Stimulated activated CD4-positive, alpha-beta T cell treated with anti-CD3 and anti-CD28 coated beads, Interleukin-15, amount 100 ng/mL, for 1 hour (primary cell): ENCODE measurements at places on chromosomes 16 and 17.
A peak's percentile ranks its signal among the peaks of the same experiment; 100 is the strongest.

- DNase-seq: no peak
Measured at GRCh38 chr17:17363638-17364337, 60.6 kb downstream of the NT5M start.

GRCh38 chr16:70467608-70468007 lies 13.2 kb downstream of the FCSK start:
- DNase-seq: no peak

DNA sequence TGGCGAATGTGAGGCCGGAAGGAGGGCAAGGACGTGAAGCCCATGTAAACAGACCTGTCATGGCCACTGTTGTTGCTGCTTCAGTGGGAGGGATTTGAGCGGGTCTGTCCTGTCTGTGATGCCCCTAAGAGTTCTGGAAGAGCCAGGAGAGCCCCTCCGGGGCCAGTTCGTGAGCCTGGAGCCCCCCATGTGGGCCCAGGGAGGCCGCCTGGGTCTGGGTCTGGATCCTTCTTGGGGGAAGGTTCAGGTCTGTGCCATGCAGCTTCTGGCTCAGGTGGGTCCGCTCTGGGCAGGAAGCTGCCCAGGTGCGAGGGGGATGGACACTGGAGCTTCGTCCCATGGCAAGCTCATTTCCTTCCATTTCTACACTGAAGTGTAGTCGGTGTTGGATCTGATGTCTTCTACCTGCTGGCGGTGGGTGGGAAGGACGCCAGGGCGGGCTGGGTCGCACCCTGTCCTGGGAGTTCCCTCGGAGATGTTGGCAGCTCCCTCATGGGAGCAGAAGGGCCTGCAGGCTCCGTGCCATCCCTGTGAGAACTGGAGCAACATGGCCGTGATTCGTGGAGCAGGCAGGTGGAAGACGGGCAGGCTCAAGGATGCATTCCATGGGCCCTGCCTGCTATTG lies 11.2 kb upstream of the WFIKKN1 start:
- DNase-seq: no peak

GRCh38 chr17:42050393-42051012 lies at the start of gene C17orf113:
Gene C17orf113 (minus strand): TSS chr17:42050601. CDS start chr17:42043376, 7,225 bp downstream.
- DNase-seq: peak; percentile 20

DNA sequence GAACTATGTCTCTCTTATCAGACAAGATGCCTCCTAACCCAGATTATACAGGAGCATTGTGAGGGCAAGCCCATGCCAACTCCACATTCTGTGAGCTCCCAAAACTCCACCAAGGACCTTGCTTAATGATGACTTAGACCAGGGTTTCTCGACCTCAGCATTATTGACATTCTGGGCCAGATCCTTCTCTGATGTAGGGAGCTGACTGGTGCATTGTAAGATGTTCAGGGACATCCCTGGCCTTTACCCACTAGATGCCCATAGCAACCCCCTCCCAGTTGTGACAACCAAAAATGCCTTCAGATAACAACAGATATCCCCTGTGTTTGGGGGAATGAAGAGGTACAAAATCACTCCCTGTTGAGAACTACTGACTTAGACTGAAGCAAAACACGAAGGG lies 43.6 kb downstream of the HOXB1 start:
- DNase-seq: no peak

DNA sequence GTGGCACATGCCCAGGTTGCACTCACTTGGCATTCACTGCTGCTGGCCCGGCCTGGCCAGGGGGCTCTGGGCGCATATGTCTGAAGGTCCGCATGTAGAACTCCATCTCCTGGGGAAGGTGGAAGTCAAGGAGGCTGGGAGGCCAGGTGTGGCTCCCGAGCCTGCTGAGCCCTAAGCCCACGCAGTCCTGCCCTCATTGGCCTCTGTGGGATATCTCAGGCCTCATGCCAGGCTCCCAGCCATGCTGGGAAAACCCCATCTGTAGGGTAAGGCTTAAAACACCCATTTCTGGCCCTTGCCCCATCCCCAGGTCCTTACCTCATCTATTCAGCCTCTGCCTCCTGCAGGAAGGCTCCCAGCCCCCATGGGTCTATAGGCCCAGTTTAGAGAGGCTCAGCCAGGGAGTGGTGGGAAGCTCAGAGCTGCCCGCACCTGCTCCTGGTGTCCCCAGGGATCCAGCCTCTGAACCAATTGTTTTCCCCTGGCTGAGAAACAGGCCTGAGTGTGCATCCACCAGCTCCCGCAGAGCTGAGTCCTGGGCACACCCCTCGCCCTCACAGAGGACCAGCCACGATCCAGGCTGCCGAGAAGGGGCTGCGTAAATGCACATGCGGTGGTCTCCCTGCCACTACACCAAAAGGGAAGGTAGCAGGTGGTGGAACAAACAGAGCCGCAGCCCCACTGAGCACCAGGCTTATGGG lies 2.3 kb upstream of the TPPP3 start:
- no peak for DNase-seq

DNA sequence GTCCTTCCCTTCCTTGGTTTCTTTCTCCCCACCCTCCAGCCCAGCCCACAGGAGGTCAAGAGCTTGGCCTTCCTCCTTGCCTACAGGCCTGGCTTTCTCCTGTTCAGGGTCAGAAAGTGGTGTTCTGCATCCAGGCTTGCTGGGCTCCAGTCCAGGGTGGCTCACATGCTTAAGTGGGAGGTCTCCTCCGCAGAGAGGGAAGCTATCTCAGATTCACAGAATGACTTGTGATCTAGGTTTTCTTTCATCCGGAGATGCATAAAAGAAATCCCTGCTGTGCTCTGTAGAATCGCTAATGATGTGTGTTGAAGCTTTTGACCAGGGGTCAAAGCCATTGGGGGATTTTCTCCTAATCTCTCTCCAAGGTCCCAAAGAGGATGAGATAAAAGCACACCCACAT lies 382.3 kb upstream of the EEF2KMT start:
- DNase-seq: no peak

DNA sequence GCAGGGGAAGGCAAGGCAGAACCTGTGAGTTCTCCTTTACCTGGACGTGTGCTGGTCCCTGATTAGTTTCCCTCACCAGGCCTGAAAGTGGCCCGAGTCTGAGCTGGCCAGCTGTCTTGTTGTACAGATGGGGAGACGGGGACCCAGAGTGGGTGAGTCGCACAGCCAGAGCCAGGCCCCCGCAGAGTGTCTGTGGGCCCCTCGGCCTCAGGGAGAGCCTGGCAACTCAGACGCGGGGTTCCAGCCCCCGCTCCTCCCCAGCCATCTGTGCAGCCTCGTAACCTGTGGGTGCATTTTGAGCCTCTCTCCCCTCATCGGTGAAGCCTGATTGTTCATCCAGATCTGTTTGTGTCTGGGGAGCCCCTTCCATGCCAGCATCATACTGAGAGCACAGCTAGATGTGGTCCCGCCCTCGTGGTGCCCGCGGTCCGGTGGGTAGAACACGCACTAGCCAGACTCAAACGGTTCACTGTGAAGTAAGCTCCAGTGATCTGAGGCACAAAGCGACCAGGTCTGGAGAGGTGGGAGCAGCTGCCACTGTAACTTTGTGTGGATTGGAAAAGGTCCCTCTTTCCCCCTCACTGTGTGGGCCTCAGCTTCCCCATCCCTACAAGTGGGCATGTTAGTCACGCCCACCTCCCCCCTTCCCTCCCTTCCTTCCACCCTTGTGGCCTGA lies 6.0 kb upstream of the NDRG4 start:
- DNase-seq: no peak

GRCh38 chr17:51908841-51909537 lies 249.5 kb downstream of the CA10 start:
- no peak for DNase-seq

DNA sequence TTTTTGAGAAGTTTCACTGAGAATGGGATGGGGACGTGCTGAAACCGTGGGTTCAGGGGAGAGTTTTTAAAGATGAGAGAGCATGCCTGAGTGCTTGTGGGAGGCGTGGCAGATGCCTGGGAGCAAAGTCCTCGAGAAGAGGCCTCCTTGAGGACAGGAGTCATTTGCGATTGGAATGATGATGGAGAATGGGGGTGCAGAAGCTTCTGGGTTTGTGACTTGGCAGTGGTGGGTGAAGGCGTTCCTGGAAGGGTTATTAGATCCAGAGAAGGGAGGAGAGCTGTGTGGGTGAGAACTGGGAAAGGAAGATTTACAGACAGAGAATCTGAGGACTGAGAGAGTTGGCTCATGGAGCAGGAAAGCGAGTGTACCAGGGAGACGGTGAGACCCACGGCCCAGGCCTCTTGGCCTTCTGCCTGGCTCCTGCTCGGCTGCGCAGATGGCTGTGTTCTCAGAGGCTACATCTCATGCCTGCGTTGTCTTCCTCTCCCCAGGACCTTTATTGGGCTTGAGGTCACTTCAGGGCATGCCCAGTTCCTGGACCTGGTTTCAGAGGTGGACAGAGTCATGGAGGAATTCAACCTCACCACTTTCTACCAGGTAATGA lies 8.6 kb upstream of the MMP15 start:
- DNase-seq: no peak
